ENCODE measurements at places on chromosomes 1 and 21. TPM values are rescaled to one million over a fixed set of nuclear protein-coding genes. Genes with fewer than 3 reads are reported as not detected.

DNA sequence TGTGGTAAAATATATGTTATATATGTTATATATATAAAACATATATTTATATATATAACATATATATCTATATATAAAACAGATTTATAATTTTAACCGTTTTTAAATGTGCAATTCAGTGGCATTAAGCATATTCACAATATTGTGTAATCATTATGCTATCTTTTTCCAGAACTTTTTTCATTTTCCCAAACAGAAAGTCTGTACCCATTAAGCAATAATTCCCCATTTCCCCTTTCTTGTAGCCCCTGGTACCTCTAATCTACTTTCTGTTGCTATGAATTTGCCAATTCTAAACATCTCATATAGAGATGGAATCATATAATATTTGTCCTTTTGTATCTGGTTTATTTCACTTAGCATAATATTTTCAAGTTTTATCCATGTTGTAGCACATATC, 10.7 kb upstream of the ARHGEF11 start:
- H3K4me3 ChIP-seq, result no peak overlapping the region
- no peak overlapping the region for H3K27ac ChIP-seq
- H3K4me1 ChIP-seq, result no peaks in the 10 kb centered on the region
- no peaks in the 10 kb centered on the region for H3K36me3 ChIP-seq
- no peak for DNase-seq

CNIH4 gene
- 41.8 TPM for total RNA-seq

GRCh38 chr1:97174039-97174704, 452.6 kb downstream of the PTBP2 start:
- no peak for DNase-seq
- H3K4me1 ChIP-seq, result peaks cover 6% of the 10 kb centered on the region
- H3K4me3 ChIP-seq, result no peak overlapping the region
- no peaks in the 10 kb centered on the region for H3K36me3 ChIP-seq

- peaks cover 19% of the 10 kb centered on the region for H3K4me1 ChIP-seq
- DNase-seq, result no peak
- H3K4me3 ChIP-seq, result no peak overlapping the region
- H3K27me3 ChIP-seq, result no peaks in the 10 kb centered on the region
- no peaks in the 10 kb centered on the region for H3K36me3 ChIP-seq
These were observed 44.4 kb downstream of the C1orf198 start for GRCh38 chr1:230823931-230824381.

OVAAL gene
- not detected for total RNA-seq

BATF3 gene
- 9.5 TPM for total RNA-seq

PLA2G5 gene
- 3.1 TPM for total RNA-seq

BCL2L15 gene
- 6.2 TPM for total RNA-seq

GRCh38 chr1:18373882-18374493, 106.7 kb upstream of the KLHDC7A start:
- no peaks in the 10 kb centered on the region for H3K27me3 ChIP-seq
- H3K36me3 ChIP-seq, result no peaks in the 10 kb centered on the region
- no peak overlapping the region for H3K4me3 ChIP-seq
- H3K4me1 ChIP-seq, result no peaks in the 10 kb centered on the region
- peak; percentile 36 for DNase-seq

CYP4A22 gene
- total RNA-seq, result 1.8 TPM

GRCh38 chr1:47591801-47592200, 154.0 kb downstream of the FOXD2 start:
- no peak overlapping the region for H3K4me3 ChIP-seq
- peaks cover 7% of the 10 kb centered on the region for H3K27me3 ChIP-seq
- H3K36me3 ChIP-seq, result no peaks in the 10 kb centered on the region
- H3K4me1 ChIP-seq, result peaks cover 13% of the 10 kb centered on the region

OR2L3 gene
- total RNA-seq, result not detected

CPTP gene
- 14.7 TPM for total RNA-seq

PROK1 gene
- not detected for total RNA-seq

BEND5 gene
- total RNA-seq, result 1.7 TPM

CD5L gene
- 2.4 TPM for total RNA-seq

DNA sequence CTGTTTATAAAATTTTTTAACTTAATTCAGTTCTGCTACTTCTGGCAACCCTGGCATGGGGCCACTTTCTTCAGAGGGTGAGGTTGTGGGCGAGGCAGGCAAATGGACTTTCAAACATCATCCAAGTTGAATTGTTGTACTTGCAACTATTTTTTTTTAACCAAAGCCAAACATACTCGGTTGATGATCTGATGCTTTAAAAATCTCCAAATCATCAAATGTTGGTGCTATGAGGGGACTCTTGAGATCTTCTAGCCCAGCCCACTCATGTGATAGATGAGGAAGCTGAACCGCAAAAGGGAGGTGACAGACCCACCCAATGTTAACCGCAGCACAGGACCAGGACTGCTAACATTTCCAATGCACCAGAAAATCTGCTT, 6.7 kb downstream of the SLC1A7 start:
- peaks cover 4% of the 10 kb centered on the region for H3K4me1 ChIP-seq
- H3K36me3 ChIP-seq, result no peaks in the 10 kb centered on the region
- H3K27ac ChIP-seq, result no peak overlapping the region
- no peaks in the 10 kb centered on the region for H3K27me3 ChIP-seq
- DNase-seq, result no peak
- H3K4me3 ChIP-seq, result no peak overlapping the region

DNA sequence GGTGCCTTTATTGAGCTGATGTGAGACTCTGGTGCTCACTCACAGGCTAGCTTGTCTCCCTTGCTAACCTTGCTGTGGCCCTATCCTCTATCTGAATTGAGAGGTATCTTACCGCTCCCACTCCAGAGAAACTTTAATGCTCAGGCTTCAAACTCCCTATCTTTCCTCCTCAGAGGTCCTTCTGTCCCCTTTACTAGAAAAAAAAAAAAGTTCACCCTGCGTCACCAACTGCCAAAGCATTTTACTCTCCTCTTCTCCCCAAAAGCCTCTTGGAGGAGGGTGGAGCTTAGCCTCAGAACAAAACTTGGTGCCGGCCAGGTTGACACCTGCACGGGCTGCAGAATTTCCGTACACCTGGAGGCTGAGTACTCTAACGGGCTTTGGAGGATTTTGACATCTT, 55.1 kb downstream of the ATP2B4 start:
- H3K27me3 ChIP-seq, result no peaks in the 10 kb centered on the region
- no peak overlapping the region for H3K4me3 ChIP-seq
- no peak for DNase-seq

CELA3A gene
- 17.0 TPM for total RNA-seq

DNA sequence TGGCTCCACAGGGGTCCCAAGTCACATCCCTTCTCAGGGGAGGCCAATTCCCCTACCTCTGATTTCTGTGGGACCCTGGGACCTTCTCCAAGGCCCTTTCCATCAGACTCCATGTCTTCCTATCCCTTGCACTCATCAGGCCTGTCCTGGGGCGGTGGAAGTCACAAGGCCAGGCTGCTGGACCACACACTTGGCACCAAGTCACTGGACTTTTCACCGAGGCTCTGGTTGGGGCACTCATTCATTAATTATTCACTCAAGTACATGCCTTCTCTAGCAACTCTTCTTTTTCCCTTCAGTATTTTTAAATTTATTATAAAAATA, 11.2 kb upstream of the FOXO6 start:
- no peaks in the 10 kb centered on the region for H3K27me3 ChIP-seq
- no peak for DNase-seq
- H3K4me3 ChIP-seq, result no peak overlapping the region
- no peaks in the 10 kb centered on the region for H3K4me1 ChIP-seq
- no peak overlapping the region for H3K27ac ChIP-seq

DNA sequence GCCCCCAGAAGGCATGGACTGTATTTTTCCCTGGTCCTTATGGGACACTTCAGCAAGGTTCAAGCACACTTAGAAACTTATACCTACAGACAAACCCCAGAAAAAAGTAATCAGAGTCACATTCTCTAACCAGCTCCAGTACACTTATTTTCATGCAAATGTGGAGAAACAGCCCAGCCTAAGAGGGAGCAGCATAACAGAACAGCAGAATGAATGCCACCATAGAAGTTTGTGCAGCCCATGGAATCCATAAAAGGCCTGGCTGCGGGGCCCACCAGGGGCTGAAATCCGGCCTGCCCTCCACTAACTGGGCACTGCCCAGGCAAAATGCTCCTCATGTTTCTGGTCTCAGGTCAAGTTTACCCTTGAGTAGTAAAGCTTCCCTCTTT, 60.4 kb upstream of the ATP1A1 start:
- no peaks in the 10 kb centered on the region for H3K36me3 ChIP-seq
- H3K27me3 ChIP-seq, result no peaks in the 10 kb centered on the region
- peak overlapping the region; percentile 78 for H3K27ac ChIP-seq
- DNase-seq, result peak; percentile 35
- peaks cover 19% of the 10 kb centered on the region for H3K4me1 ChIP-seq

- H3K27me3 ChIP-seq, result peaks cover 9% of the 10 kb centered on the region
- H3K36me3 ChIP-seq, result no peaks in the 10 kb centered on the region
- no peak overlapping the region for H3K4me3 ChIP-seq
- peaks cover 57% of the 10 kb centered on the region for H3K4me1 ChIP-seq
These were observed 5.5 kb downstream of the EFNA3 start for GRCh38 chr1:155083865-155084721.

KRTAP7-1 gene
- not detected for total RNA-seq

DNA sequence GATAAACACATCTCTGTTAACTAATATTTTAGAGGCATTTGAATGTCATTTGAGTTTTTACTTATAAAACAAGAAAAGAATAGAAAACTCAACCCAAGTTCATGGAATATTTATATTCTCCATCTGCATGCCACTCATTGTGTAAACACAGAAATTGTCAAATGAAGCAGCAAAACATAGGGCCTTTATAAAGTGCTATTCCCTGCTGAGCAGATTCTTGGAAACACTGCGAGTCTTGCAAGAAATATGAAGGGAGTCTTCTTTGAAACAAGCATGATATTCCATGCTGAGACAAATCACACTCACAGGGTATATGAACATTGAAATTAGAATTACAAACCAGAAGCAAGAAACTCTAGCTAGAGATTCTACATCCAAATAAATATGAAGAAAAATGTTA, 655.8 kb downstream of the BRINP3 start:
- no peaks in the 10 kb centered on the region for H3K27me3 ChIP-seq
- H3K36me3 ChIP-seq, result no peaks in the 10 kb centered on the region
- H3K4me1 ChIP-seq, result no peaks in the 10 kb centered on the region
- no peak overlapping the region for H3K4me3 ChIP-seq
- H3K27ac ChIP-seq, result no peak overlapping the region
- DNase-seq, result no peak

DNA sequence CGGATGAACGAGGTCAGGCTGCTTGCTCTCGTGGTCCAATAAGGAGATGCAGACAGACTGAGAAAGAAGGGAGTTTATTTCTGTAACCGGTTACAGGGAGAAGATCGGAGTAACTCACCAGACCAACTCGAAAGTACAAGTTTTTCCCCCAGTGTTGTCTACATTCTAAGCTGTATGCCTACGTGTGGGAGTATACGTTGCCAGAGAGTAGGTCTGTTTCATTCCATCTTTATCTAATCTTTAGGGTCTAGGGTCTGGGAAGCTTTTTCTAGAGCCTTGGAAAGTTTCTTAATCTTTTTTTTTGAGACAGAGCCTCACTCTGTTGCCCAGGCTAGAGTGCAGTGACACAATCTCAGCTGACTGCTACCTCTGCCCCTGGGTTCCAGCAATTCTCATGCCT, 4.7 kb upstream of the PADI1 start:
- no peaks in the 10 kb centered on the region for H3K36me3 ChIP-seq
- H3K4me3 ChIP-seq, result no peak overlapping the region
- H3K4me1 ChIP-seq, result no peaks in the 10 kb centered on the region
- H3K27me3 ChIP-seq, result no peaks in the 10 kb centered on the region

- no peak for DNase-seq
- H3K27ac ChIP-seq, result no peak overlapping the region
- no peak overlapping the region for H3K4me3 ChIP-seq
- H3K36me3 ChIP-seq, result no peaks in the 10 kb centered on the region
These were observed 38.5 kb upstream of the KCNA3 start for GRCh38 chr1:110713221-110713620.

ADAM30 gene
- not detected for total RNA-seq

EVA1C gene
- 52.7 TPM for total RNA-seq

- H3K36me3 ChIP-seq, result no peaks in the 10 kb centered on the region
- H3K27ac ChIP-seq, result no peak overlapping the region
- H3K4me1 ChIP-seq, result no peaks in the 10 kb centered on the region
- DNase-seq, result no peak
- no peak overlapping the region for H3K4me3 ChIP-seq
- H3K27me3 ChIP-seq, result no peaks in the 10 kb centered on the region
These were observed 81.4 kb downstream of the ASTN1 start for GRCh38 chr1:177082855-177083693.

- no peaks in the 10 kb centered on the region for H3K27me3 ChIP-seq
- DNase-seq, result no peak
- H3K4me3 ChIP-seq, result no peak overlapping the region
- no peaks in the 10 kb centered on the region for H3K36me3 ChIP-seq
These were observed 20.9 kb upstream of the PLEKHG5 start for GRCh38 chr1:6512245-6512907.

DNA sequence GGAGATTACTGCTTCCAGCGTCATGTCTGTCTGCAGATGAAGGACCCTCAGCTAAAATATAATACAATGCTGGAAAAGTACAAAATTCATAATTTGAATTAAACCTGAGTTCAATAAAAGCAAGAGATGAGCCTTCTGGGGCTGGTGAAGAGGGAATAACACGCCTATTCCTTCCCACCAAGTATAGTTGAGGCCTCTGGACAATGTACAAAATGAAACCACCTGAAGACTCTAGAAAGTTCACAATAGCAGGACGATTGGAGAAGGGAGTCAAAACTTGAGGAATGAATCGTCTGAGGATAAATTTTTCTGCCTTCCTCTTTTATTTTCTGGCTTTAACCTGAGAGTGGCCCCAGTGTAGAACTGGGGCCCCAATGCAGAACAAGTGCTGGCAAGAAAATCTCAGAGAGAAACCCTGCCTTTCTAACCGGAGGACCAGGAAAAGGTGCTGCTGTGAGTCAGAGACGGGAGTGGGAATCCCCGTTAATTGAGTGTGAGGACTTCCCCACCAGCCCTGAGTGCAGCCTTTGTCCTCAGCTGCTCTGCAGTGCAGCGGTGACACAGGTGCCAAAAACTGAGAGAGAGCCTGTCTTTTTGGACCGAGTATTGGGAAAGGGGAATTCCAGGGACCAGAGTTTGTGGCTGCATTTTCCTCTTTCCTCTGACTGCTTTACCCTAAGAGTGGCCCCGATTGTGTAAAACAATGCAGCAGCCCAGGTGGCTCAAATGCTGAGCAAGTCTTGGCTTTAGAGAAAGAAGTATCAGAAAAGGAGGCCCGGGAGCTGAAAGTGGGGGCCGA, 264.9 kb downstream of the DYRK1A start:
- H3K27me3 ChIP-seq, result no peaks in the 10 kb centered on the region
- DNase-seq, result peak; percentile 80
- H3K36me3 ChIP-seq, result no peaks in the 10 kb centered on the region
- no peak overlapping the region for H3K4me3 ChIP-seq
- peaks cover 8% of the 10 kb centered on the region for H3K4me1 ChIP-seq
- peak overlapping the region; percentile 20 for H3K27ac ChIP-seq
